ENCODE measurements at places on chromosomes 3 and 15.

GRCh38 chr3:63959146-63959545 lies 47.0 kb upstream of the SCAANT1 start:
- no peak for DNase-seq

DNA sequence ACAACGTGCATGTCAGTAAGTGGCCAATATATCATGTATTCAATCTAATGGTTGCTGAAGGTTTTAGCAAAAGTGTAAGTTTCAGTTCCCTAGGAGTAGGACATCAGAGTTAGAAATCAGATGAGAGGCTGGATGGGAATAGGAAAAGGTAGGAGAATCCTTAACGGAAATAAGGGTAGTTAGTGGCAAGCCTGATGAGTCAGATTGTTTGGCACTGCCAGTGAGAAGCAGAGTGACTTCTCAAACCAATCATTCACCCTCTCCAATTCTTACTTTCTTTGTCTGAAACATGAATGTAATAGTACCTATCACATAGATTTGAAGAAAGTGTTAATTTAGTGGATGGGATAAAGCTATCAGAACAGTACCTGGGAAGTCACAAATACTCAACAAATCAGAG lies 894.0 kb downstream of the NTRK3 start:
- no peak for DNase-seq

DNA sequence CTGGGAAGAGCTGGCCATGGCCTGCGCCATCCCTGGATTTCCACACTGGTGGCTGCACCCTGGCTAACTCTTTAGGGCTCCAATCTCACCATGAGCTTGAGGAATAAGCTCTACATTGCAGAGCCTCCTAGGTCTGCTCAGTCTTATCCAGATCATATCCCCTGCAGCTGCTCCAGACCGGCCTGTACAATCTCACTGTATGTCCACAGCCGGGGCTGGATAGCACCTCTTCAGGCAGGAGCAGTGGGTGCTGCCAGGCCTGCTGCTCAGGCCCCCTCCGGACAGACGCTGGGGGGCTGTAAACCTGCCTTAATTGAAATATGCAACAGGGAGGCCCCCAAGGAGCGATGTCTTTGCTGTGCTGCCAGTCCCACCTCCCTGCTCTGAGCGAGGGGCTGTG lies 15.6 kb downstream of the INSYN1 start:
- DNase-seq: no peak

DNA sequence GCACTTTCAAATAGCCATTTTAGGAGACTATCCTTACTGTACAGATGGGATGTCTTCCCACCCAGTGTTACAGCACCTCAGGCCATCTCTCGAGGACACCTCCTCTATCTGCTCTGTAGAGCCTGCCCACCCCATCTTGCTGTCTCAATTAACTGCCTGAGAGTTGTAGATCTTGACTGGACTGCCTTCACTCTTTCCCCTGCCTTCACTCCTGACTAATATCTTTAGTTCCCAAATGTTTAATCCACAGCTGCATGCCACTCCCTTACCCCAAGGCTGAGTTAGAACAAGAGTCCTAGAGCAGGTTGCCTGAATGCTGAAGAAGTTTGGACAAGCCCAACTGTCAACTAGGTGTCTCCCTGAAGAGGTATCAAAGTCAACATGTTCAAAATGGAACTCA lies 1.3 kb upstream of the PP2D1 start:
- DNase-seq: no peak

- DNase-seq: no peak
Measured at GRCh38 chr3:46670000-46670890, 23.2 kb downstream of the ALS2CL start.

DNA sequence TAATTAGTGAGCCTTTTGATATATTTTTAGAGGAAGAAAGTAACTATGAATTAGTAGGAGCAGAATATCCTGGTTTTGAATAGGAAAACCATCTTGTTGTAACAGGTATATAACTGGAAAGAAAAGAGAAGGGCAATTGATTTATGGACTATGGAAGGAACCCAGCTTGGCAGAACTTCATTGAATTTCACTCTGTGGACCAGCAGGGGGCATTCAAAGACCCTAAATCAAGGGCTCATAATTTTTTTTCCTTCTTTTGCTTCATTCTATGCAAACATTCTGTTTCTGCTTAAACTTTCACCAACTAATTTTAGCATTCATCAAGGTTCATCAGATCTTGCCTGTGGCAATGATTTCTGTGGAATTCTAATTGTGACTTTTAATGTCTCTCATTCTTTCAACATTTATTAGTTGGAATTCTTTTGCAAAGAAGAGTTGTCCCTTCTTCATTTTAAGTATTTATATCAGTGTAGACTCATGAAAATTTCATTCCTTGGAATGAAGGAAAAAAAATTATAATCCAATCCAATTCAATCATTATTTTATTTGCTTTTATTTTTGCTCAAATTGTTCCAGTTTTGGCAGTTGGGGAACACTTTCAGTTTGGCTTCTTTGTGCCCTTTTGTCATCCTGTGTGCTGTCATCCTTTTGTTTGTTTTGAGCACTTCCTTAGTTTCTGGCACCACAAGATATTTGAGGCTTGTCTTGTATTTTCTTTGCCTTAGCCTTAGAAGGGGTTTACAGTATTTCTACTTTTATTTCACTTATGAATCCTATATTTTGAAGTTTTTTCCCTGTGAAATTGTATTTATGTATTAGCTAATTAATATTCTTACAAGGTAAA lies 30.4 kb downstream of the NXPE3 start:
- DNase-seq: no peak

DNA sequence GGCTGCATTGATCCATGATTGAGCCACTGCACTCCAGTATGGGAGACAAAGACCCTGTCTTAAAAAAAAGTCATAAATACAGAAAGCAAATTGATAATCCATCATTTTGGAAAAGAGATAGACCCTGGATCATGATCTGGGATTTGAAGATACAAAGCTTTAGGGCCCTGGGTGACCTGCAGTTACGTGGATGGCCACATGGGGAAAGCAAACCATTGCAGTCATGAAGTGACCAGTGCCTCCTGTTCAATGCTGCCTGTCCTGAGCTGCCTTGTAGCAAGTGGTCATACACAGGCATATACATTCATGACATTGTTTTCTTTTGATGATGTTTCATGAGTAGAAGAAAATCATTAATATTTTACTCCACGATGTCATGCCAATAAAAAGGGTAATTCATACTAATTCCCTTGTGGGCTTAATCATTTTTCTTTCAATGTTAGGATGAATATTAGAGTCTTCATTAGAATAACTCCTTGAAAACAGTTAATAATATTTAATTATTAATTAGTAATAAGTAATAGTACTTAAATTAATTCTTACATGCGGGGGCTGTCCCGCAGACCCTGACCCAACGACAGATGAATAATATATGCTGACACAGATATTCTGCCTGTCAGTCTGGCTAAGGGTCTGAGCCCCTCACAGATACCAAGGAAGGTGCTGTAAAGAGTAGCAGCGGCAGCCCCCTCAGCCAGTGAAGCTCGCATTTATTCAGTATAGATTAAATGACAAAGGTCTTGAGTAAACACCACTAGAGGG lies 109.0 kb upstream of the UNC13C start:
- no peak for DNase-seq

GRCh38 chr3:132972333-132972732 lies 65.9 kb upstream of the TMEM108 start:
- no peak for DNase-seq

GRCh38 chr3:72345237-72345878 lies 502.9 kb downstream of the SHQ1 start:
- DNase-seq: no peak

- DNase-seq: no peak
Measured at GRCh38 chr3:145144361-145144760, 1016.6 kb downstream of the PLOD2 start.
